Endodermal cell (in vitro differentiated cells): ENCODE measurements at places on chromosomes 7 and 10. TPM values are rescaled to one million over a fixed set of nuclear protein-coding genes. Genes with fewer than 3 reads are reported as not detected.

The CTBP2 gene
- total RNA-seq: 53.2 to 79.6 TPM (median 75.3 TPM) in 3 replicates

GRCh38 chr10:66799474-66799873 is 126.4 kb upstream of the LRRTM3 start:
- H3K27me3 ChIP-seq: no peaks in the 10 kb centered on the region
- DNase-seq: no peak
- no peaks in the 10 kb centered on the region for H3K4me1 ChIP-seq
- no peak overlapping the region for H3K27ac ChIP-seq

DNA sequence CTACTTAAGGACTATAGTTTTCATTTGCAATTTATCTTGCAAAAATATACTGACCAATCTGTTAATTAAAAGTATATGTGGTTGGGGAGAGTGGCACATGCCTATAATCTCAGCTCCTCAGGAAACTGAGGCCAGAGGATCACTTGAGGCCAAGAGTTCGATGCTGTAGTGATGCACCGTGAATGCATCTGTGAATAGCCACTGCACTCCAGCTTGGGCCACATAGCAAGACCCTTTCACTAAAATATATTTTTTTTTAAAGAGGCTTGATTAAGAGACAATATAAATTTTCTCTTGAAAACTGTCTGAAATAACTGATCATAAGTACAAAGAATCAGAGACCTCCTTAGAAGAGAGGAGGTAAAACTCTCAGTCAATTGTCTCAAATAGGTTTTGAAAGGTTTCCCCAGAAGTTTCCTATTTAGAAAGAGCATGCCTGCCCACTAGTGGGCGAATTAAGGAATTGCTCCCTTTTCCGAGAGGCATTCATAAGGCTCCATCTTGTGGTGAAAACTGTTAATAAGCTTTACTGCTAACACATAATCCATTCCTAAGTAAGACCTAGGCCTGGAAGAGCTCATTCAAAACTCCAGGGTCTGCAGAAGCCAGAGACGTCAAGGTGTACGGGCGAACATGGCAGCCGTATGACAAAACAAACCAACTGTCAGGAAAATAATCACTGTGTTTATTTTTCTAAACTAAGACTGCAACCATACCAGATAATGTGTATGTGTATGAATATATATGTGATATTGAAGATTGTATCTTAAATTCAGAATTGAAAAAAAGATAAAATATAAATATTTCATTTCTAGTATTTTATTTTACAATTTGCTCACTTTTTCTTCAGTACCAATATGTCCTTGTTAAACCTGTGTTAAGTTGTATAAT is 6.8 kb upstream of the TAS2R40 start:
- H3K27me3 ChIP-seq: peaks cover 9% of the 10 kb centered on the region
- no peak overlapping the region for H3K4me3 ChIP-seq
- no peaks in the 10 kb centered on the region for H3K36me3 ChIP-seq
- no peaks in the 10 kb centered on the region for H3K4me1 ChIP-seq
- no peak overlapping the region for H3K27ac ChIP-seq

DNA sequence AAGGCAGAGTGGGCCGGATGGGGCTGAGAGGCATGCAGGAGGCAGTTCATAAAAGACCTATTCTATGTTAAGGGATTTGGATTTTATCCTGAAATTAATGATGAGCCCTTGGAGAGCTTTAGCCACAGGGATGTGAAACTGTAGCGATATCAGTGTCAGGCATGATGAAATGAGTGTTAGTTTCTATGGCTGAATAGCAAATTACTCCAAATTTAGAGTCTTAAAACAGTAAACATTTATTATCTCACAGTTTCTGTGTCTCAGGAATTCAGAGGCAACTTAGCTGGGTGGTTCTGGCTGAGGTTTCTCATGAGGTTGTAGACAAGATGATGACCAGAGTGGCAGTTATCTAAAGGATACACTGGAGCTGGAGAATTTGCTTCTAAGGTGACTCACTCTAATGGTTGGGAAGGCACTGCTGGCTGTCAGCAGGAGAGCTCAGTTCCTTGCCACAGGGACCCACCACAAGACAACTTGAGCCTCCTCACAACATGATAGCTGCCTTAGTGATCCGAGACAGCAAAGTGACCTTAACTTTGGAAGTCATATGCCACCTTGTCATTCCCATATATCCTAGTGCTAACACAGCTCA is 36.7 kb upstream of the SFTPD start:
- no peaks in the 10 kb centered on the region for H3K4me1 ChIP-seq
- no peaks in the 10 kb centered on the region for H3K36me3 ChIP-seq
- peaks cover 12% of the 10 kb centered on the region for H3K27me3 ChIP-seq
- no peak for DNase-seq
- H3K27ac ChIP-seq: no peak overlapping the region
- H3K4me3 ChIP-seq: no peak overlapping the region

GRCh38 chr10:100129424-100129823 is 47.8 kb upstream of the CPN1 start:
- no peak overlapping the region for H3K27ac ChIP-seq
- H3K4me1 ChIP-seq: no peaks in the 10 kb centered on the region
- H3K4me3 ChIP-seq: no peak overlapping the region
- H3K36me3 ChIP-seq: no peaks in the 10 kb centered on the region

GRCh38 chr7:32761451-32762205 is 129.9 kb downstream of the KBTBD2 start:
- no peak overlapping the region for H3K4me3 ChIP-seq
- DNase-seq: peak; percentile 67
- H3K27ac ChIP-seq: no peak overlapping the region
